CD4-positive, alpha-beta memory T cell (primary cell): ENCODE measurements at places on chromosomes 4 and X. TPM values are rescaled to one million over a fixed set of nuclear protein-coding genes. Genes with fewer than 3 reads are reported as not detected.

The AFF2 gene
- total RNA-seq = 1.0 TPM

The MTMR8 gene
- total RNA-seq = 7.6 TPM

GRCh38 chr4:114673306-114673705, 74.7 kb downstream of the UGT8 start:
- no peak for DNase-seq
- H3K4me1 ChIP-seq = no peaks in the 10 kb centered on the region
- H3K4me3 ChIP-seq = no peak overlapping the region
- no peak overlapping the region for H3K27ac ChIP-seq

DNA sequence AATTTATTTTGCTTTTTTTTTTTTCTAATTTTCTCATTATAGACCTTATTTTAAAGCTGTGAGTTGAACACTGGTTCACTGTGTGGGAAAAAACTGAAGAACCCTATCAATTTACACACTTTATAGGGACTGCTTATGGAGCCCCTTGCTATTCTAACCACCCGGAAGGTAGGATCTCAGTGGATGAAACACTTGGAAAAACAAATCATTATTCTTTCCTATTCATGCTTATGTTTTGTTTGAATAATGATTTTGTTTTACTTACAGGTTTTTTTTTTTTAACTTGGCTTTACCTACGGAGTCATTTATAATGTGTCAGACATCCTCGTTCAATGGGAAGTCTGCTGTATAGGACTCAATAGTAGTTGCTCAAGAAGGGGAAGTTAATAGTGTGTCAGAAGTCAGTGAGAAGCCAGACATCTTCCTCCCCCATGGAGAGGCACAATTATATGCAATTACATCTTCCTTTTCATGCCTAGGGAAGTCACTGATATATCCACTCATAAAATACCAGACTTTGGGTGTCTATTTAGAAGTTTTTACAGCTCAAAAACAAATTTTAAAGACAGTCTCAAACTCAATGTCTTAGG, 113.2 kb downstream of the ARSF start:
- no peaks in the 10 kb centered on the region for H3K4me1 ChIP-seq
- H3K36me3 ChIP-seq = no peaks in the 10 kb centered on the region
- no peak overlapping the region for H3K27ac ChIP-seq
- DNase-seq = no peak
- no peak overlapping the region for H3K4me3 ChIP-seq

DNA sequence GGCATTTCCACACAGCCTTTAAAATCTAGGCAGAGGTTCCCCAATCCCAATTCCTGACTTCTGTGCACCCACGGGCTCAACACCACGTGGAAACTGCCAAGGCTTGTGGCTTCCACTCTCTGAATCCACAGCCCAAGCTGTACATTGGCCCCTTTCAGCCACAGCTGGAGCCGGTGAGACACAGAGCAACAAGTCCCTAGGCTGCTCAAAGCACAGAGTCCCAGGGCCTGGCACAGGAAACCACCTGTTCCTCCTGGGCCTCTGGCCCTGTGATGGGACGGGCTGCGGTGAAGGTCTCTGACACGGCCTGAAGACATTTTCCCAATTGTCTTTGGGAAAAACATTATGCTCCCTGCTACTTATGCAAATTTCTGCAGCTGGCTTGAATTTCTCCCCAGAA, 500.0 kb downstream of the FSTL5 start:
- no peaks in the 10 kb centered on the region for H3K36me3 ChIP-seq
- no peak for DNase-seq
- no peaks in the 10 kb centered on the region for H3K27me3 ChIP-seq
- H3K27ac ChIP-seq = no peak overlapping the region
- H3K4me3 ChIP-seq = no peak overlapping the region

The SAGE1 gene
- not detected for total RNA-seq

The EXOC1L gene
- total RNA-seq = not detected

The NDST3 gene
- not detected for total RNA-seq

DNA sequence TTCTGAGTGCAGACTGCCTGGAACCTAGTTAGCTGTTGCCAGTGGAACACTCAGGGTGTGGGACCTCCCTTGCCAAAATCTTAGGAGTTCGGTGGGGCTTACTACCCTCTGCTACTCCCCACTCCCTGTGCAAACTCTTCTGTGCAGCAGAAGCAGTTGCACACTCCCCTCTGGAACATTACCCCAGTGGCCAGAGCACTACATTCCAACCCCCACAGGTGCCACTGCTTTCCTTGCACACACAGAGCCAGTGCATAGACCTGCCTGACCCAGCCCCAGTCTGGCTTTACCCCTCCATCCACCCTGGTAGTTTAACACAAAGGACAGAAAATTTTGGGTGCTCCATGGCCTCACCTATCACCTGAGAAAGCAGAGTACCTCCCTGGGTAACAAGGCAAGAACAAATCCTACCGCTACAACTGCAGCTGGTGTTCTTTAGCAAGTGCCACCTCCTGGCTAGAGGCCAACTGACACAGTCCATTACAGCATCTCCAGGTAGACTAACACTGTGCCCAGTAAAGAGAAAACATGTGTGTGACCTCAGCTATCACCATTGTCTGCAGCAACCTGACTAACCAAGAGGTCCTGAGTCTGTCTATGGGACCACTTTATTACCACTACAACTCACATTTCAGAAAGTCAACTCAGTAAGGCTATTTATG, 11.5 kb upstream of the RASSF6 start:
- no peak overlapping the region for H3K4me3 ChIP-seq
- no peaks in the 10 kb centered on the region for H3K4me1 ChIP-seq
- no peaks in the 10 kb centered on the region for H3K27me3 ChIP-seq
- no peak for DNase-seq
- H3K36me3 ChIP-seq = no peaks in the 10 kb centered on the region

The NAT8L gene
- total RNA-seq = not detected

- no peaks in the 10 kb centered on the region for H3K4me1 ChIP-seq
- DNase-seq = no peak
- H3K27me3 ChIP-seq = no peaks in the 10 kb centered on the region
- no peak overlapping the region for H3K4me3 ChIP-seq
Observed at GRCh38 chr4:47873877-47874541, 36.1 kb upstream of the CORIN start.

DNA sequence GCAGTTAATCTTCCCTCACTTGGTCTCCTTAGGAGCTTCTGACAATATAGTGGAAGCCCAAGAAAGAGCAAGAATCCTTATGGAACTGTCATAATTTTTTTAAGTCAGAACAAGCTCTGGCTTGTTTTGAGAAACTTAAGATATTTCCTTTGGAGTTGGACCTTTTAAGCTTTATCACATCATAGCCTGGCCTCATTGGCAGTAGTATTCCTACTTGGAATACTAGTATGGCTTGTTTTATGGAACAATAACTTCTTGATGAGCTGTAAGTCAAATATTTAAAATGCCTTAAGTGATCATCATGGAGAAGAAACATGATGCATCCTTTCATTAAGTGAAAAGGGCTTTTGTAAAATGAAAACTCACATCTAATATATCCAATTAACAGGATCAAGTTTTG, 78.0 kb upstream of the NRK start:
- DNase-seq = no peak
- H3K27me3 ChIP-seq = no peaks in the 10 kb centered on the region
- no peaks in the 10 kb centered on the region for H3K36me3 ChIP-seq
- H3K4me3 ChIP-seq = no peak overlapping the region

- DNase-seq = no peak
- no peaks in the 10 kb centered on the region for H3K36me3 ChIP-seq
- no peaks in the 10 kb centered on the region for H3K27me3 ChIP-seq
- no peak overlapping the region for H3K27ac ChIP-seq
- H3K4me3 ChIP-seq = no peak overlapping the region
Observed at GRCh38 chrX:9882669-9883446, 84.3 kb upstream of the CLDN34 start.

GRCh38 chrX:153870288-153870690, 15.7 kb downstream of the L1CAM start:
- no peaks in the 10 kb centered on the region for H3K4me1 ChIP-seq
- no peak overlapping the region for H3K4me3 ChIP-seq
- H3K36me3 ChIP-seq = no peaks in the 10 kb centered on the region
- H3K27ac ChIP-seq = no peak overlapping the region
- H3K27me3 ChIP-seq = no peaks in the 10 kb centered on the region

GRCh38 chr4:17781300-17782287, at the start of gene FAM184B:
Gene FAM184B, minus strand, starts transcription at chr4:17781621. Its CDS starts 322 bp downstream, at chr4:17781299.
- no peaks in the 10 kb centered on the region for H3K27me3 ChIP-seq
- no peak for DNase-seq
- H3K4me1 ChIP-seq = no peaks in the 10 kb centered on the region
- no peak within 1 kb of the TSS for H3K4me3 ChIP-seq

GRCh38 chr4:144721994-144722393, 76.0 kb downstream of the HHIP start:
- H3K36me3 ChIP-seq = no peaks in the 10 kb centered on the region
- H3K27me3 ChIP-seq = no peaks in the 10 kb centered on the region
- H3K4me3 ChIP-seq = no peak overlapping the region
- no peak overlapping the region for H3K27ac ChIP-seq

GRCh38 chr4:164109503-164109902, 615.0 kb downstream of the TMA16 start:
- no peaks in the 10 kb centered on the region for H3K27me3 ChIP-seq
- H3K36me3 ChIP-seq = no peaks in the 10 kb centered on the region
- DNase-seq = no peak
- H3K27ac ChIP-seq = no peak overlapping the region
- H3K4me3 ChIP-seq = no peak overlapping the region

The CCDC160 gene
- not detected for total RNA-seq

- H3K4me3 ChIP-seq = no peak overlapping the region
- H3K27me3 ChIP-seq = no peaks in the 10 kb centered on the region
- no peaks in the 10 kb centered on the region for H3K4me1 ChIP-seq
- no peak for DNase-seq
Observed at GRCh38 chr4:185283723-185284122, 74.3 kb downstream of the SNX25 start.

GRCh38 chr4:128859887-128860677, 50.6 kb downstream of the JADE1 start:
- no peak overlapping the region for H3K4me3 ChIP-seq
- H3K4me1 ChIP-seq = peaks cover 29% of the 10 kb centered on the region
- H3K27me3 ChIP-seq = no peaks in the 10 kb centered on the region

The F8 gene
- total RNA-seq = 2.4 TPM

- DNase-seq = no peak
- no peaks in the 10 kb centered on the region for H3K27me3 ChIP-seq
- no peak overlapping the region for H3K27ac ChIP-seq
- no peak overlapping the region for H3K4me3 ChIP-seq
- no peaks in the 10 kb centered on the region for H3K4me1 ChIP-seq
Observed at GRCh38 chrX:138487866-138488265, 223.7 kb downstream of the FGF13 start.

GRCh38 chr4:170007113-170007512, 19.1 kb downstream of the MFAP3L start:
- no peaks in the 10 kb centered on the region for H3K4me1 ChIP-seq
- no peak overlapping the region for H3K27ac ChIP-seq
- no peak for DNase-seq
- H3K36me3 ChIP-seq = no peaks in the 10 kb centered on the region

- no peaks in the 10 kb centered on the region for H3K36me3 ChIP-seq
- H3K4me3 ChIP-seq = no peak overlapping the region
- no peak for DNase-seq
- H3K27me3 ChIP-seq = no peaks in the 10 kb centered on the region
Observed at GRCh38 chrX:148784137-148784536, 283.7 kb downstream of the AFF2 start.

The CXCL3 gene
- not detected for total RNA-seq

The MAN2B2 gene
- total RNA-seq = 51.5 TPM

DNA sequence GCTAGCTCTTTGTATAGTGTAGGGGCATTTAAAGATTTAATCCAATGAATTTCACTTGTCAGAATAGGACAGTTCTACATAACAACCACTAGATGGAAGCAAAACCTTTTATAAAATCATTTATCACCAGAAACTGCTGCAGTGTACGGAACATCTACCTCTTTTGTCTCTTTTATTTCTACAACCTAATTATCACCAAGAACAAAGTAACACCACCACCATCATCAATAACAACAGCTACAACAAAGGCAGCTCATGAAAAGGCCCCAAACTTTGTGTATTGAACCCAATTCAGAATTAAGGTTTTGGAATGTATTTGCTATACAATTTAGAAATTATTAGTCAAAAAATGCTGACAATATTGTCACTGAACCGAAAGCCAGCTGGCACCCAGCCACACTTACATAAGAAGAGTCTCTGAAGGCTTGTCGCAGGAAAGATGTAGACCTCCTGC, 260.9 kb upstream of the RPS6KA3 start:
- H3K27ac ChIP-seq = no peak overlapping the region
- H3K36me3 ChIP-seq = no peaks in the 10 kb centered on the region
- H3K27me3 ChIP-seq = no peaks in the 10 kb centered on the region
- H3K4me1 ChIP-seq = peaks cover 10% of the 10 kb centered on the region
- no peak for DNase-seq
- H3K4me3 ChIP-seq = no peak overlapping the region

GRCh38 chr4:34258176-34258575, 1986.1 kb downstream of the ARAP2 start:
- no peak overlapping the region for H3K27ac ChIP-seq
- no peaks in the 10 kb centered on the region for H3K4me1 ChIP-seq
- H3K36me3 ChIP-seq = no peaks in the 10 kb centered on the region
- no peak overlapping the region for H3K4me3 ChIP-seq
- no peak for DNase-seq

GRCh38 chr4:81786063-81786763, 314.5 kb upstream of the RASGEF1B start:
- no peak overlapping the region for H3K4me3 ChIP-seq
- no peak for DNase-seq
- H3K4me1 ChIP-seq = no peaks in the 10 kb centered on the region
- no peak overlapping the region for H3K27ac ChIP-seq
- no peaks in the 10 kb centered on the region for H3K27me3 ChIP-seq
- no peaks in the 10 kb centered on the region for H3K36me3 ChIP-seq

DNA sequence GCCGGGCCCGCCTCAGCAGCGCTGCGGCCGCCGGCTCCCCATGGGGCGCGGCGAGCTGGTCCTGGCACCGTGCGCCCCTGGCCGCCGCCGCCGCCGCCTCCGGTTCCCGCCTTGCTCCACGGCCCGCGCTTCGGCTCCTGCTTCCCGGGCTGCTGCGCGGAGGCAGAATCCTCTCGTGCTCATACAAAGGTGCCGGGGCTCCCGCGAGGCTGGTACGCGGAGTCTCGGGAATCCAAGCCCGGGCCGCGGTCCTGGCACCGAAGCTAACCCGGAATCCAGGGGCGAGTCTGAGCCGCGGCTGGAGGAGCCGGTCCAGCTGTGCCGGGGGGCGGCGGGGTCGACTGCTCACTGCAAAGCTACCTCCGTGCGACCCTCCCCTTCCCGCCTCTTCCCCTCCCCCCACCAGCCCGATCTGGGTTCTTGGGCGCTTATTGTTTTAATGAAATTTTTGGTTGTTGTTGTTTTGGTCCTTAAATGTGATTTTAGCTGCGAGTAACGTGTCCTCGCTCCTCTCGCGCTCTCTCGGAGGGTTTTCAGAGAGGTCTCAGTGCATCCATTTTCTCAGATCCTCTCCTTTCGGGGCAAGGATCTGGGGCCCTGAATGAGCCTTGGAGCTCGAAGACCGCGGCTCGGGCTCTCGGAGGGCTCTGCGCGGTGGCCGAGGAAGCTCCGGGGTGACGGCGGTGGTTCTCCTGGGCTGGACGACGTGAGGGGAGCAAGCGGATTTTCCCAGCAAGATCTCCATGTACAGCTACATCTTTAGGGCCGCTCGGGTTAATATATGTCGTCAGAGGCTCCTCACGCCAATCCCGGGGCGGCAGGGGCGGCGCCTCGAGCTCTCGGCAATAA, at the start of gene HAND2:
Gene HAND2, minus strand, starts transcription at position 753 of the 849 bp plus-strand sequence. CDS start 940 bp downstream, outside the sequence.
- no peak within 1 kb of the TSS for H3K4me3 ChIP-seq
- H3K27me3 ChIP-seq = peaks cover 92% of the 10 kb centered on the region
- DNase-seq = no peak
- no peak within 1 kb of the TSS for H3K27ac ChIP-seq
- H3K36me3 ChIP-seq = no peaks in the 10 kb centered on the region
